ENCODE measurements at places on chromosomes 7 and 10.

- DNase-seq: no peak
Observed at GRCh38 chr10:69069090-69070042, 18.5 kb upstream of the SRGN start.

DNA sequence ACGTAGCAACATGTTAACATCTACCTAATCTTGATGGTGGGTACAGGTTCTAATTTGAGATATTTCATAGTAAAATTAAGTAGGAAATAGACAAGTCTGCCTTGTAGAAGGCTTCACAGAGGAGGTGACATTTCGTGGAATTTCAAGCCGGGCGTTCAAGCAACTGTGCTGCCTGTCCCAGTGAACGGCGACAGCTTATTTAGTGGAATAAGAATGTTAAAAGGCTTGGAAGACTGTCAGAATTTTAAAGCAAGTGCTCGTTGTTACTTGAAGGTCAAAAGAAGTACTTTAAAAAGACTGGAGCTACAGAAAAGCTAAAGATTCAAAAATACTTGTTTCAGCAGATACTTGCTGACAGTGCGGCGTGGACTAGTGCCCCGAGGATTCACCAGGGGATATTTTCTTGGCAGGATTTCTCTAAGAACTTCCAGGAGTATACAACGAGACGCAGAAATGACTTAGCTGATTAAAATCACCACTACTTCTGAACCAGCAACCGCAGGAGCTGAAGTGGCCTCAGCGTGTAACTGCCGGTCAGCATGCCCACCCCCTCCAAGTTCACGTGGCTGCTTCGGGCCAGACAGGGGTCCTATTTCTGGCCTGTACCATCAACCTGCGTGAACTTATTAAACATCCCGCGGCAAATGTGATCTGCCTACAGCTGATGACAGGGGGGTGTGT, 46.5 kb downstream of the CTBP2 start:
- DNase-seq: no peak

DNA sequence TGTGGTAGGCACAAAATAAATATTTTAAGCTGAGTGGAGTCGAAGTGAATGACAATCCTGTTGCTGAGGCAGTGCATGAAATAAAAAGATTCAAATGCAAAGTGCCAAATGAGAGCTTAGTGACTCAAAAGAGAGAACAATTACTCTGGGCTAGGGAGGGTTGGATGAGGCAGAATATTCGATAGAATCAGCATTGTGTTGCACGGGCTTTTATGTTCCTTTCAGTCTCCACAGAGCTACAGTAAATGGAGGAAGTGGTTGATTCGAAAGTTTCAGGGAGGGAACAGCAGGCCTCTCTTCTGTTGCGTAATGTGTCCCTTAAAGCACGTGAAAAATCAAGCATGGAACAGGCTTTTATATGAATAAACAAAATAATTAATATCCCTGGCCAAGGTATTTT, 599.3 kb upstream of the CELF2 start:
- DNase-seq: no peak

DNA sequence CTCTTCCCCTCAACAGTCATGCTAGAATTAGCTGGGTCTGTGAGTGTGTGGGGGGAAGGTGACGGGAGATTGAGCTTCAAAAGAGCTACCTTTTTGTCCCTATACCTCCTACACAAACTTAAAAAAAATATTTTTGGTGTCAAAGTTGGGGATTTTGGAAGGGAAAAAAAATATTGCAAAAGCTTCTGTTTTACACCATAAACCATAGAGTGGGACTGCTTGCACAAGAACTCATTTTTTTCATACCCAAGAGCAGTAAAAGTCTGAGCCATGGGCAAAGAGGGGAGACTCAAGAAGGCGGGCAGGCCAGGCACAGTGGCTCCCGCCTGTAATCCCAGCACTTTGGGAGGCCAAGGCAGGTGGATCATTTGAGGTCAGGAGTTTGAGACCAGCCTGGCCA, 9.4 kb upstream of the ZDHHC4 start:
- no peak for DNase-seq

GRCh38 chr10:60731134-60731885, 47.0 kb upstream of the CDK1 start:
- no peak for DNase-seq

- DNase-seq: no peak
Observed at GRCh38 chr10:52376694-52377354, 62.7 kb downstream of the DKK1 start.

DNA sequence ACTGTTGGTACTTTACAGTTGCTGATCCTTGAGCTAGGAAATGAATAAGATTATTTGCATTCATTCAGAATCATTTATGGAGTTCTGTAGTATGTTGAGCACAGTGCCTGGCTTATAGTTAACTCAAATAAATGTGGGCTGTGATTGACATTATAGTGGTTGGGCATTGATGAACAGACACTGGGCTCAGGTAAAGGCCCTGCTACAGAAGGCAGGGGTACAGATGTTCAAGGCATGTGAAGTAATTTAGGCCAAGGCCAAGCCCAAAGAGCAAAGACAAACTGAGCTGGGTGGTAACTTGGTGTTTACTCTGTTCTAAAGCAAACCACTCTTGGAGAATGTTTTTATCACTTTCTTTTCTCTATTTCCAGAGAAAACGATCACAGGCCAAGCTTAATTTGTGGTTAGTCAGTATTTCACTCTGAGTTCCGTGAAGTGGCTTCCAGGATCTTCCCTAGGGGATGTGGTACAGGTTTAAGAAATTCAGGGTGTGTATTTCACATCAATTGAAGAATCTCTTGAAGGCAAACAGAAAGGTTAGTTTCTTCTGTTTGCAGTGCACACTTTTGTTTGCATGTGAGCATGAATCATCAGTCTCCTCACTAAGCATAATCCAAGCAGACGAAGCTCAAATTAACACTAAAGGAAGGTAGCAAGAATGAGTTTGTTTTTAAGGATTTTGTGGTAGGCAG, 113.9 kb upstream of the PRR15 start:
- peak; percentile 20 for DNase-seq

DNA sequence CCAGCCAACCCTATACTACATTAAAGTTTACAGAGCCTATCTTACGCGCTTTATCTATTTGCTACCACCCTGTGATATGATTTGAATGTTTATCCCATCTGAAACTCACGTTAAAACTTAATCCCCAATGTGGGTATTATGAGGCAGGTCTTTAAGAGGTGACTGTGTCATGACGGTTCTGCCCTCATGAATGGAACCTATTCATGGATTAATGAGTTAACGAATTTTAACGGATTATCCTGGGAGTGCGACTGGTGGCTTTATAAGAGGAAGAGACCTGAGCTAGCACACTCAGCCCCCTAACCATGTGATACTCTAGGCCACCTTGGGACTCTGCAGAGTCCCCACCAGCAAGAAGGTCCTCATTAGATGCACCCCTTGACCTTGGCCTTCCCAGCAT, 37.8 kb downstream of the SRPK2 start:
- DNase-seq: no peak

- DNase-seq: no peak
Observed at GRCh38 chr10:77926566-77927401, at the start of gene DLG5. Gene DLG5 (minus strand): TSS chr10:77926755. CDS start chr10:77926520, 235 bp downstream.

DNA sequence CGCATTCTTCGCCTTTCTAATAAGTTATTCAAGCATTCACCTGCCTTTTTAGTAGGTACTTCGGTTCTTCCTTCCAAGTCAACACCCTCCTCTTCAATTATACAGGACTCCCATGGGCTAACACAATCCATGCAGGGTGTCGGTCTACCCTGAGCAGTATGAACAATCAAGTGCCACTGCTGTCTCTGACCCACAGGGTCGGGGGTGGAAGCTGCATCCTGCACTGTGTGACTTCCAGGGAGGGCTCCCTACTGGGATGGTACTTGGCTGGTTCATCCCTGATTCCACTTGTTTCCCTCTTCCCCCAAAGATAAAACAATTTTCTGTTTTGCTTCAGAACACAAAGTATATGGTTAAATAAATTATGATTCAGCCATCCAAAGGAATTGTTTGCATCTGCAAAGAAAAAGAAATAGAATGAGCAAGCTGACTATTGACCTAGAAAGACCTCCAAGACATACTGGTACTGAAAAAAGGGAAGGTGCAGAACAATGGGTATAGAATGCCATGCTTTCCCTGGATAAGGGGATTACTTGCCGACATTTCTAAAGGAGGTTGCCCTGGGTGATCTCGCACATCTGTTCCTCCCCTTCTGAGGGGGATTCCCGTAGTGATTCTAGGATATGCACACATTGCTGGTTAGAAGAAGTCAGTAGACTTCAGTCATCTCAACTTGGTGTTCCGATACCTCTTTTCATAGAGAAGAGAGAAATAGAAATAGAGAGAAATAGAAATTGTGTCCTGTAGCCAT, 89.1 kb upstream of the AGR3 start:
- DNase-seq: no peak

DNA sequence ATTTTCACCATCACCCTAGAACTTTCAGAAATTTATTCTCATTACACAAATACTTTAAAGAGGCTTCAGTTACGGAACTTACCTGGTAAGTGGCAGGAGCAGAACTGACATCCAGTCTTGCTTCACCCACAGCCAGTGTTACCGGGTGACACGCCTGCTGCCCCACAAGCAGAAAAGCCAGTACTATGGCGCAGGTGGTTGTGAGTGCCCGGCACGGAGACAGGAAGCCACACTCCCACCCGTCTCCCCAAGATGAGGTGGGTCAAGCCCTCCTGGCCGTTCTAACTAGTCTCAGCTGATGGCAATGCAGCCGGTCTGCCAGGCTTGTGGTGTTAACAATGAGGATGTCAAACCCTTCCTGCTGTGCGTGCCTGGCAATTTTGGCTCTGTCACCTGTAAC, 86.9 kb downstream of the PROSER2 start:
- no peak for DNase-seq

GRCh38 chr10:86139066-86139657, 227.4 kb downstream of the GRID1 start:
- peak; percentile 4 for DNase-seq

DNA sequence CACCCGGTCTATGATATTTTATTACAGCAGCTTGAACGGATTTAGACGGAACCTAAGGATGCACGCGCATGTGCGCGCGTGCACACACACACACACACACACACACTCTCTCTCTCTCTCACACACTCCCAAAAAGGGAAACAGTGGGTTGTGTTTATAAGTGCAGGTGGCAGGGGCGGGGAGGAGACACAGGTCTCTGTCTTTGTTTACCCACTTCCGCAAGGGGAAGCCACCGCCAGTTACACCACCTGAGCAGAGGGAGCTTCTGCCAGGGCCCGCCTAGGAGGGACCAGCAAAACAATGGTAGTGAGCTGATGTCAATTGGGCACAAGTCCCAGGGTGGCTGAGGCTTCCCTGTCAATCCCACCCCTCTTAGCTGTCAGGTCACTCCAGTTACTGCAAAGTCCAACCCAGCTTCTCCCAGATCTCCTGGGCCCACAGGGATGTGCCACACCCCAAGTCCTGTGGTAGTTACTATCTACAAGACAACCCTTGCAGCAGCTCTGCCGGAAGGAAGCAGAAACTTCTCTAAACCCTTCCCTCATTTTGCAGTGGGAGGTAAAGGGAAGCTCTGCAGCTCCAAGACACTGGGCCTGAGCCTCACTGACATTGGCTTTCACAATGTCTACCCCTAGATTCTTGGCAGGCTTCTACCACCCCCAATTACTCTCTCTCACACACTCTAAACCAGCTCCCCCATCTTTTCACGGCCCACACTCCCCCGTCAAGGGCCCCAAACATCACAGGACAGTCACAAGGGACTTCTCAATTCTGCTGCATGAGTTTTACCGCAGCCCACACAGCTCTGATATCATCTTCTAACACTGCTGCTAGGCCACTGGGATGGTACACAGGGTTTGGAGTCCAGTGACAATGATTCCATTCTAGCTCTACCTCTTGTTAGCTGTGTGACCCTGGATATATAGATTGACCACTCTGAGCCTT, 17.6 kb downstream of the ANXA11 start:
- DNase-seq: no peak

GRCh38 chr10:126218778-126219649, 169.3 kb downstream of the ADAM12 start:
- no peak for DNase-seq

DNA sequence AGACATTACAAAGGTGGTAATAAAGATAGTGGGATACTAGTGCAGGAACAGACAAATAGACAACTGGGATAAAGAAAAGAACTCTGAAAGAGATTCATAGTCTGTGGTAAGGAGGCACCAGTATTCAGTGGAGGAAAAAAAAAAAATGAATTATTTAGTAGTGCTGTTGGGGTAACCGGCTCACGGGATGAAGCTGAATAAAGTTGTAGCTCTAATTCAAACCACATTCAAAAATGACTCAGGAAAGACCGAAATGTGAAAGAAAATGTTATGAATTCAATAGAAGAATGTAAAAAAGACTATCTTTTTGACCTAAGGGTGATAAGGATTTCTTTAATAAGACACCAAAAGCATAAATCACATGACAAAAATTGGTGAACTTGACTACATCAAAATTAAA, 83.1 kb upstream of the HABP2 start:
- DNase-seq: no peak

DNA sequence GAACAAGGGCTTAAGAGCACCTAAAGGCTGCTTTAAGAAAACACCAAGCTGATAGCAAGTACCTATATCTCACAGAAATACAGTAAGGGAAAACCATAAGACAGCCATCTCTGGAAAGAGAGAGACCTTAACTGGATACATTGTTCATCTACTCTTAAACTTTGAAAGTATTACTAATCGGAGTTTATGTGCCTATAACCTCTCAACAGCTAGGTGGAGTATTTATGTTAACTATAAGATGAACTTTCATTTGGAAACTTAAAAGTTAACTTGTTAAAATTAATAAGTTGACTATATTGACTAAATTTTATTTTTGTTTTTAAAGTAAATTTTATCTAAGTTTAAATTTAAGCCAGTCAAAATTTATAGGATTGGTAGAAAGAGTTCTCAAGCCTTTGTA, 90.6 kb downstream of the USP6NL start:
- DNase-seq: no peak

GRCh38 chr10:98326621-98327027, 58.6 kb upstream of the LOXL4 start:
- no peak for DNase-seq

GRCh38 chr7:111282626-111283025, 191.7 kb downstream of the LRRN3 start:
- no peak for DNase-seq

DNA sequence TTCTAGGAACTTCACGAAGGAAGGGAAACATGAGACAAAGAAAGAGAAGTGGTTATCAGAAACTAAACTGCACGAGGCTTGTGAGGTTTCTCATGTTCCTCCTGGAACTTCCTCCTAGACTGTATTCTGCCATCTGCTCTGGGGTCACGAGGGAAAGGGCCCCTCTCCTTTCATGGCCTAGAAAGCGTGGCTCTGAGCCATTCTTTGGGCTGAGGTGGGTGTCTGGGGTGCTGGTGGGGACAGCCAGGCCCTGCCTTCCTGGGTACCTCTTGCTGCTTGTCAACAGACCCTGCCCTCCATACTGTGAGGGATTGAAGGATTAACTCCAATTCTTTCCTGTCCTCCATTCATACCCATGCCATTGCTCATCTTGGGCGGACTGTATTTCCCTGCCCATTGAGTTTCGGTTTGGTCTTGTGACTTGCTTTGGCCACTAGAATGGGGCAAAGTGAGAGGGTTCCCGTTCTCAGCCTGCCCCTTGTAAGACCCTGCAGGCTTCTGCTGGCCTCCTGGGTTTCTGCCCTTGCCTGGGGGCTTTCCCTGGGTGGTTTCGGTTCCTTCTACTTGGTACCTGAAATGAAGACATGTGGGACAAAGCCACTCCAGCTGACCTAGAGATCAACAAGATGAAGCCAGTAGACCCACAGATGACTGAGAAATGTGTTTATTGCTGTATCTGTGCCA, 14.9 kb upstream of the GIMAP8 start:
- DNase-seq: no peak
